CD4-positive, alpha-beta memory T cell (primary cell): ENCODE measurements at places on chromosomes 1 and 21.
A peak's percentile ranks its signal among the peaks of the same experiment; 100 is the strongest.

DNA sequence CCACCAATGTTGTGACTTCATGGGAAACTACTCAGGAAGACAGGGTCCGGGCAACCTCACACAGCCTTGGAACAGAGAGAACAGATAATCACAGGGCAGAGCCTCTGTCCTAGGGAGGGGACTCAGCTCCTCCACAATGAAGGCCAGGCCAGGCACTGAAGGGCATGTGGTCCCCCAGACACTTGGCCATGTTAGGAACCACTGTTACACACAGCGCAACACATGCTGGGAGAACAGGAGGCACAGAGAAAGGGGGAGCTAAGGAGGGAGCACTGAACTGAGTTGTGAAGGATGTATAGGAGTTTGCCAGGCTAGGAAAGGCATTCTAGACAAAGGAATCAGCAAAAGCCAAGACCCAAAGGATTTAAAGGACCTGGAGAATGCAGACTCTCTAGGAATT is 127.6 kb downstream of the DMRTB1 start:
- no peaks in the 10 kb centered on the region for H3K36me3 ChIP-seq
- peaks cover 21% of the 10 kb centered on the region for H3K4me1 ChIP-seq
- no peaks in the 10 kb centered on the region for H3K27me3 ChIP-seq
- DNase-seq = no peak
- no peak overlapping the region for H3K4me3 ChIP-seq
- no peak overlapping the region for H3K27ac ChIP-seq

- no peaks in the 10 kb centered on the region for H3K36me3 ChIP-seq
- no peak for DNase-seq
- no peaks in the 10 kb centered on the region for H3K27me3 ChIP-seq
These were observed 5.8 kb downstream of the TRIM33 start for GRCh38 chr1:114505148-114505561.

DNA sequence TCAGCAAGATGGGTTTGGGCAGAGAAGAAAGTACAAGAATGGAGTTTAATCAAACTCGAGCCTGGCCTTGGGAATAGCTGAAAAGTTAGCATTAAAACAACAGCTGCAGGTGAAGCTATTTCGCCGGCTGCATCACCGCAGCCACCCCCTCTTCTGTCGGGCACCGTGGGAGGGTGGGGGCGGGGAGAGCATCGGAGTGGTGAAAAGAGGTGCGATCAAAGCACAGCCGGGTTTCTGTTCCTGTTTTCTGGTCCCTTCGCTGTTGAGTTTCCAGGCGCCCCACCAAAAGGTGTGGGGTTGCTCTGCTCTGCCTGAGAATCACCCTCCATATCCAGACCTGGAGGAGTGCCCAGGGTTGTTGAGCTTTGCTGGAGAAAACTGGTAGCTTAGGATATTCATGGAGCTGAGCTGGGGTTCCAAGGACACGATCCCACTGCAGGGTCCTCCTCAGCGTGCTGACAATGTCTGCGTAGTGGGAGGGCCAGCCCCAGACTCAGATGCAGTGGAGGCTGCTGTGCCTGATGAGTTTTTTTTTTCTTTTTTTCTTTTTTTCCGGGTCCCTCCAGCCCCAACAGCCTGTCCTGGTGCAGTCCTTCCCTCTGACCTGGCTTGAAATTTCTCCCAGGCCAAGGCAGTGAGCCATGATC is 127.5 kb upstream of the C1orf174 start:
- H3K27ac ChIP-seq = no peak overlapping the region
- H3K4me1 ChIP-seq = no peaks in the 10 kb centered on the region
- H3K27me3 ChIP-seq = no peaks in the 10 kb centered on the region
- no peaks in the 10 kb centered on the region for H3K36me3 ChIP-seq

DNA sequence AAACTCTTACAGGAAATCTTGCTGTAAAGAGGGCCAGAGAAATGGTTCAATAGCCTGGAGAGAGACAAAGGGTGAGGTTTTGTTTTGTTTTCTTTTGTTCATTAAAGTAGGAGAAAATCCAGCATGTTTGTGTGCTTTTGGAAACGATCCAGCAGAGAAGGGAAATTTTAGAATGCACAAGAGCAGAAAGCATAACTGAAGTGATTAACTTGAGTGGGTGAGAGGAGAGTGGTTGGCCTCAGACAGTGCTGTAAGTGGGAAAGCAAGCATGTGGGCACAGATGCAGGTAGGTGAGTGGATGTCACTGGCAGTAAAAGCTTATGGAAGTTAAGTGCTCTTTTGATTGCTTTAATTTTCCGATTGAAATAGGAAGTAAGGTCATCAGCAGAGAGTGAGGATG is 50.2 kb downstream of the EEIG2 start:
- no peak for DNase-seq
- peaks cover 5% of the 10 kb centered on the region for H3K36me3 ChIP-seq
- H3K4me3 ChIP-seq = no peak overlapping the region
- H3K27ac ChIP-seq = no peak overlapping the region
- no peaks in the 10 kb centered on the region for H3K4me1 ChIP-seq
- no peaks in the 10 kb centered on the region for H3K27me3 ChIP-seq

GRCh38 chr1:165014753-165015152 is 341.8 kb downstream of the LMX1A start:
- H3K36me3 ChIP-seq = no peaks in the 10 kb centered on the region
- no peak overlapping the region for H3K27ac ChIP-seq
- no peaks in the 10 kb centered on the region for H3K27me3 ChIP-seq
- no peaks in the 10 kb centered on the region for H3K4me1 ChIP-seq

- H3K27me3 ChIP-seq = no peaks in the 10 kb centered on the region
- H3K27ac ChIP-seq = no peak overlapping the region
- no peak for DNase-seq
- H3K4me1 ChIP-seq = no peaks in the 10 kb centered on the region
- H3K4me3 ChIP-seq = no peak overlapping the region
These were observed 15.1 kb downstream of the PCP4 start for GRCh38 chr21:39882151-39882838.

- peak; percentile 44 for DNase-seq
- H3K4me1 ChIP-seq = peaks cover 6% of the 10 kb centered on the region
- H3K4me3 ChIP-seq = no peak overlapping the region
These were observed 14.0 kb downstream of the RHBG start for GRCh38 chr1:156383023-156383422.

GRCh38 chr1:161779393-161779792 is 13.3 kb downstream of the ATF6 start:
- peaks cover 27% of the 10 kb centered on the region for H3K4me1 ChIP-seq
- no peak overlapping the region for H3K27ac ChIP-seq
- H3K4me3 ChIP-seq = no peak overlapping the region
- H3K36me3 ChIP-seq = peaks cover 14% of the 10 kb centered on the region
- no peaks in the 10 kb centered on the region for H3K27me3 ChIP-seq
- no peak for DNase-seq

GRCh38 chr1:162977944-162978568 is 91.1 kb upstream of the RGS4 start:
- H3K27me3 ChIP-seq = no peaks in the 10 kb centered on the region
- no peak for DNase-seq
- no peak overlapping the region for H3K27ac ChIP-seq
